ENCODE measurements at places on chromosomes 3 and 15. TPM values are rescaled to one million over a fixed set of nuclear protein-coding genes. Genes with fewer than 3 reads are reported as not detected.

The LNP1 gene
- 1.4 TPM for total RNA-seq

The CLDN16 gene
- not detected for total RNA-seq

DNA sequence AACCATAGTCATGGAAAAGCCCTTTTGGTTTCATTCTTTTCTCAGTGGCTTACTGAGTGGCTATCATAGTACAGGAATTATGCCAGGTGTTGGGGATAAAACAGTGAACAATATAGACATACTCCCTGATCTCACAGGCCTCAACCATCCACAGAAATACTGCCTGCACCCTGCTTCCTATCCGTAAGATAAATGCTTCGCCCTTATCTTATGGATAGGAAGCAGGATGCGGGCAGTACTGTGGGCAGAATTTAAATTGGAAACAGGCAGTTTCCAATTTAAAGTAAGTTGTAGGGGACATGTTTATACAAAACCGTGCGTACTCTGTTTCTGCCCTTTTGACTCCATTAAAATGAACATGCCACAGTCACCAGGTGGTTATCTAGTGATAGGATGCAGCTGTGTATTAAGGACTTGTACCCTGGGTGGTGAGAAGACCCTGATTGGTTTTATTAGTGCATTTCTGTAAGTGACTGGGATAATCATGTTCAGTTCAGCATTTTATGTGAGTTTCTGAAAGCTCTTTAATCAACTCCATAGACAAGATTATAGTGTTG is 141.8 kb upstream of the BHLHE40 start:
- DNase-seq: no peak

- peak; percentile 70 for DNase-seq
Observed at GRCh38 chr3:157333551-157333991, 103.1 kb upstream of the PTX3 start.

DNA sequence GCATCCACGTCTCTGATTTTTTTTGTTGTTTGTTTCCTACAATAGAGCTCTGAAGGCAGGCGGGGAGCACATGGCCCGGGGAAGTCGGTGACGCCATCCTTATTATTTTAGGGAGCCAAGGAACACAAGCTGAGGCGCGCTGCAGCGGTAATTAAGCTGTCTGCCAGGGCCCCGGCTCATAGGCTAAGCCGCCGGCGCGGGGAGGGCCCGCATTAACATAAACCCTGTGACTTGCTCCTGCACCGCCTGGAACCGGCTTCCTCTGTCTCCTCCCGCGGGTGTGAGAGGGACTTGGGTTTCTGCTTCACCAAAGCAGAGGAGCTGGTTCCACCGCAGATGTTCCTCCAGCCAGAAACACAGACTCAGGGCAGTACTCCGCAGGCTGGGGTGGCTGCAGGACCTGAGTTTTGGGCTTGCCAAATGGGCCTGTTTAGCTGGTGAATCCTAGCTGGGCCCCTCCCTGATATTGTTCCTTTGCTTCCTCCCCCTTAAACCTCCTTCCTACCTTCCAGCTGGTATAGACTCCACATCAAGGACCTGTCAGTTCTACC is 25.3 kb downstream of the ANP32A start:
- peak; percentile 81 for DNase-seq

DNA sequence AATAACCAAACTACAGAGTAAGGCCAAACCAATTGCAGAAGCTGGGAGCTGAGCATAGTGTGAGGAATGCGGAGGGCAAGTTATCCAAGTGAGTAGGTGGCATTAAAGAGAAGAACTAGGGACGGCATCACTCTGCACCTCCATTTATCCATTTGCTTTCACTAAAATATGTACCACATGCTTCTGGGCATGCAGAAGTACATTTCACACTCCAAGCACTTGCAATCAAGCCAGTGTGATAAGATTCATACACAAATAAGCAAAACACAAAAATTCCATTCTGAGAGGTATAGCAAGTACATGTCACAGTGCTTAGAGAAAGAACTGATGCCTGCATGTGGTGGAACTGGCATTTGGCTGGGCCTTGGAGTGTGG is 81.1 kb downstream of the CCNL1 start:
- no peak for DNase-seq

Data from HFFc6 (cell line).